ENCODE measurements at places on chromosomes 16 and 17. TPM values are rescaled to one million over a fixed set of nuclear protein-coding genes. Genes with fewer than 3 reads are reported as not detected.

- ATAC-seq, result no peak
These were observed 124.3 kb downstream of the NPIPB5 start for GRCh38 chr16:22634954-22635353.

The PIRT gene
- total RNA-seq, result 0.47 TPM

- ATAC-seq, result no peak
These were observed 13.8 kb downstream of the EMP2 start for GRCh38 chr16:10566613-10567012.

DNA sequence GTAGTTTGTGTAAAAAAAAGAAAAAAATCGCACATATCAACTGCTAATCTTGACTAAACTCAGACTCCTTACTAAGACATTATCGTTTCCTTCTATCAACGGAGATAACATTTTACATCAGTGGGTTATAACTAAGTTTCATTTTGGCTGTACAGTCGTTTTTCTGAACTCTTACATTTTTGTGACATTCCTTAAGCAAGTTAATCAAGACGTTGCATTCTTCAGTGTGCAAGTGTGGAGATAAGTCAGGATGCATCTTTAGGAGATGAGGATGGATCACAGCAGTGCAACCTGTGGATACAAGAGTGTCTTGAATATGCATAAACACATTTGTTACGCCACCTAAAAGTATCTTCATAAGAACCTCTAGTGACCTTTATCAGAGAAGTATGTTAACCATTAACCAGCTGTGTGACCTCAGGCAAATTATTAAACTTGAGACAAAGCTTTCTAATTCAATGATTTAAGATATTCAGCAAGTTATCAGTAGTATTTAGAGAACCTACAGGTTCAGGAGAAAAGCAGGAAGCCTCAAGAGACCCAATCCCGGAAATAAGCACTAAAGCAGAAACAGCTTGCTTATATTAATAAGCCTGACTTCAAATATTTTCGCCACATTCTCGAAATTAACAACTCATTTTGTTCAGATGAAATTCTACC is 9.4 kb downstream of the CMC2 start:
- no peak for ATAC-seq

- ATAC-seq, result no peak
These were observed 23.3 kb upstream of the CACNG4 start for GRCh38 chr17:66941249-66941648.

GRCh38 chr16:8676160-8676547 is 1.7 kb downstream of the ABAT start:
- ATAC-seq, result no peak

Data from gastroesophageal sphincter (tissue), 4 donors.